Peyer's patch (tissue), 4 donors: ENCODE measurements at places on chromosomes 5 and 9. TPM values are rescaled to one million over a fixed set of nuclear protein-coding genes. Genes with fewer than 3 reads are reported as not detected.
A peak's percentile ranks its signal among the peaks of the same experiment; 100 is the strongest.

- DNase-seq = no peak
- peaks cover 15% of the 10 kb centered on the region for H3K36me3 ChIP-seq
- H3K4me3 ChIP-seq = no peak overlapping the region
- no peaks in the 10 kb centered on the region for H3K27me3 ChIP-seq
- H3K27ac ChIP-seq = no peak overlapping the region
These were observed 13.0 kb downstream of the F2RL2 start for GRCh38 chr5:76610196-76610595.

GRCh38 chr5:123874600-123875201 is 362.7 kb downstream of the CSNK1G3 start:
- no peaks in the 10 kb centered on the region for H3K36me3 ChIP-seq
- H3K27me3 ChIP-seq = no peaks in the 10 kb centered on the region
- H3K4me1 ChIP-seq = no peaks in the 10 kb centered on the region
- H3K4me3 ChIP-seq = no peak overlapping the region
- no peak overlapping the region for H3K27ac ChIP-seq

DNA sequence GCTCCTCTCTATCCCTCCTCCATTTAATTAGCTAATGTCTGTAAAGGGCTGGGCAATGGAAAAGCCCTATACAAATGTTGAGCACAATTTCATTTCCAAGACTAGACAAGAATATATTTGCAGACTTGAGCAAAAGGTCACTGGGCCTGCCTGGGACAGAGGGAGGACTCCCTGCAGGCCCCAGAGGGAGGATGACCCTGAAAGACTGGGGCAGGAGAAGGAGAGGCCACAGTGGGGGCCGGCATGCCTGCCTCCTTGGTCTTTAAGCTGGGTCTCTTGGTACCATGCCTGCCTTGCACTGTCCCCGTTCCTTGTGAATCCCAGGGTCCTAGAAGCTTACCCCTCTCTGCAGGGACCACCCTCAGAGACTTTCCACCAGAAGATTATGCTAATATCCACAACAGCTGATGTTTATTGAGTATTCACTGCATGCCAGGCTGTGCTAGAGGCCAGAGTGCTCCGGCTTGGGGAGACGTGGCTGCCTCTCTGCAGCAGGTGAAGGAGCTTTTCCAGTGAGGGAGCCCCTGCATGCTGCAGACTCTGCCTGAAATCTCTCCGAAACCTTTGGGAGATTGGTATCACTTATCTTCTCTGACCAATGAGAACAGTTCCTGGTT is 72.7 kb upstream of the HSPA9 start:
- no peak overlapping the region for H3K27ac ChIP-seq
- no peaks in the 10 kb centered on the region for H3K27me3 ChIP-seq

- no peaks in the 10 kb centered on the region for H3K27me3 ChIP-seq
- no peak for DNase-seq
- no peak overlapping the region for H3K4me3 ChIP-seq
- no peaks in the 10 kb centered on the region for H3K36me3 ChIP-seq
These were observed 788.9 kb upstream of the GRAMD2B start for GRCh38 chr5:125634216-125634835.

GRCh38 chr5:117054911-117055310 is 480.3 kb upstream of the SEMA6A start:
- H3K4me3 ChIP-seq = no peak overlapping the region
- H3K4me1 ChIP-seq = no peaks in the 10 kb centered on the region
- DNase-seq = no peak
- no peaks in the 10 kb centered on the region for H3K36me3 ChIP-seq
- H3K27ac ChIP-seq = no peak overlapping the region

Gene ZNF618
- total RNA-seq = 2.8 TPM

Gene ANKRA2
- total RNA-seq = 25.7 TPM

GRCh38 chr9:95992536-95992935 is 117.0 kb downstream of the ERCC6L2 start:
- no peaks in the 10 kb centered on the region for H3K4me1 ChIP-seq
- peaks cover 5% of the 10 kb centered on the region for H3K36me3 ChIP-seq
- H3K27ac ChIP-seq = no peak overlapping the region
- H3K4me3 ChIP-seq = no peak overlapping the region

Gene HK3
- total RNA-seq = 4.6 TPM

DNA sequence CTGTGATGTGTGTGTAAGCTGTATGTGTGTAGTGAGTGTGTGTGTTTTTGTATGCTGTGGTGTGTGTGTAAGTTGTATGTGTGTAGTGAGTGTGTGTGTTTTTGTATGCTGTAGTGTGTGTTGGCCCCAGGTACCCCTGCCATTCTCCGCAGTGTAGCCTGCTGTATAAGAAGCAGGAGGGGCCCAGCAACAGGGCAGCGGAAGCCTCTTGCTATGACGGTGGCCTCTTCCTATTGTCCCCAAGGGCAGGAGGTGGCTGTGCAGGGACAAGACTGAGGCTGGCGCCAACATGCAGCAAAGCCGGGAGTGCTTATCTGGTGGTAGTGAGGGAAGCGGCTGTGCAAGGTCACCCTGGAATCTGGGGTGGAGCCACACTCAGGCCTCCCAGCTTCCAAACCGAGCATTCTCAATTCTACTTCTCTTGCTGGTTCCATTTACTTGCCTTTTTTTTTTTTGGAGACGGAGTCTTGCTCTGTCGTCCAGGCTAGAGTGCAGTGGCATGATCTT is 5.1 kb downstream of the SPAAR start:
- H3K4me3 ChIP-seq = no peak overlapping the region
- no peaks in the 10 kb centered on the region for H3K36me3 ChIP-seq
- peak; percentile 79 for DNase-seq
- no peaks in the 10 kb centered on the region for H3K27me3 ChIP-seq
- H3K4me1 ChIP-seq = peaks cover 75% of the 10 kb centered on the region

DNA sequence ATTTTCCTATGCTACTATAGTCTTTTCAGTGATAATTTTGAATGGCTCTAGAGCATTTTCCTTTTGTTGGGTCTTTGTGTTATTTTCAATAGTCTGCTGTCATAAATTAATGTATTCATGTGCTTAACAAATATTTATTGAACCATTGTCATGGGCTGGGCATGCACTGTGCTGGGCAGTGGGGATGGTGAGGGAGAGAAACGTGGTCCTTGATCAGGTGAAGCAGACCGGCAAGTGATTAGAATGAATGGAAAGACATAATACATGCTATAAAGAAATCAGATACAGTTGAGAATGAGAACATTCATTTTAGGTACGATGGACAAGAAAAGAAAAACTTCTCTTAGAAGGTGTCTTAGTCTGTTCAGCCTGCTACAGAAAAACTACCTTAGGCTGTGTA is 66.1 kb downstream of the KIF4B start:
- H3K36me3 ChIP-seq = no peaks in the 10 kb centered on the region
- no peak overlapping the region for H3K4me3 ChIP-seq
- H3K27ac ChIP-seq = no peak overlapping the region

- no peaks in the 10 kb centered on the region for H3K27me3 ChIP-seq
- H3K27ac ChIP-seq = no peak overlapping the region
- H3K4me1 ChIP-seq = no peaks in the 10 kb centered on the region
These were observed 412.1 kb upstream of the ADAMTSL1 start for GRCh38 chr9:18061856-18062255.
